ENCODE measurements at places on chromosomes 7 and 10. TPM values are rescaled to one million over a fixed set of nuclear protein-coding genes. Genes with fewer than 3 reads are reported as not detected.

Gene ERVW-1
- not detected for total RNA-seq

Gene PTF1A
- total RNA-seq, result not detected

Gene SORCS1
- not detected for total RNA-seq

Gene DPYSL4
- 5.4 TPM for total RNA-seq

Gene LIPN
- not detected for total RNA-seq

Gene CNPY1
- not detected for total RNA-seq

Gene KLF14
- total RNA-seq, result not detected

Gene TMEM270
- not detected for total RNA-seq

DNA sequence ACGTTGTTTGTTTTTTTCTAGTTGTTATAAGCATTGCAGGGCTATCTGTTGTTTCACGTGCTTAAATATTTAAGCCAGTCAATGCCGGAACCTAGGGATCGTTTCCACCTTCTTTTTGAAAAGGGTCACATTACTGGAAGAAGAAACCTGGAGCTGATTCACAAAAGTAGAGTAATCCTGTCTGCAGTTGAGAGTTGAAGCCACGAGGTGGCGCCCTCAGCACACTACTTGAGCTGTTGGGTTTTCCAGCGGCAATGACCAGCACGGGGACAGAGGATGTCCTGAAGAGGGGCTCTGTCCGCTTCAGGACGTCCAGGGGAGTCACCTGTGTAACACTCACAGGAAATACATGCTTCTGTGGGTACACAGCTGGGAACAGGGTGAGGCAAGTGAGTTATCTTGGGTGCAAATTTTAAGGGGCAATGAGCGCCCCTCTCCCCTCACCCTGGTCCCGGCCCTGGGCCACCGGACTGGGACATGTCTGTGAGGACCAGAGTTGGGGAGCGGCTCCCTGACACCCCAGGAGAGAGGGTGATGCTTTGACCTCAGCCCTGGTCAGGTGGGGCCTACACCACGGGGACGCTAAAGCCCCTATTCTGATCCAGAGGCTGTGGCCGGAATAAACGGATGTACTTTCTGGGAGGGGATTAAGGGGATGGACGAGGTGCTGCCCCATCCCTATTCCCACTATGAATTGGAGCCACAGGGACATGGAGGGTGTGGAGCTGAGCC, 26.3 kb upstream of the WDFY4 start:
- no peak overlapping the region for H3K27ac ChIP-seq
- DNase-seq, result peak; percentile 69
- H3K36me3 ChIP-seq, result no peaks in the 10 kb centered on the region
- H3K4me3 ChIP-seq, result no peak overlapping the region
- H3K4me1 ChIP-seq, result peaks cover 8% of the 10 kb centered on the region

DNA sequence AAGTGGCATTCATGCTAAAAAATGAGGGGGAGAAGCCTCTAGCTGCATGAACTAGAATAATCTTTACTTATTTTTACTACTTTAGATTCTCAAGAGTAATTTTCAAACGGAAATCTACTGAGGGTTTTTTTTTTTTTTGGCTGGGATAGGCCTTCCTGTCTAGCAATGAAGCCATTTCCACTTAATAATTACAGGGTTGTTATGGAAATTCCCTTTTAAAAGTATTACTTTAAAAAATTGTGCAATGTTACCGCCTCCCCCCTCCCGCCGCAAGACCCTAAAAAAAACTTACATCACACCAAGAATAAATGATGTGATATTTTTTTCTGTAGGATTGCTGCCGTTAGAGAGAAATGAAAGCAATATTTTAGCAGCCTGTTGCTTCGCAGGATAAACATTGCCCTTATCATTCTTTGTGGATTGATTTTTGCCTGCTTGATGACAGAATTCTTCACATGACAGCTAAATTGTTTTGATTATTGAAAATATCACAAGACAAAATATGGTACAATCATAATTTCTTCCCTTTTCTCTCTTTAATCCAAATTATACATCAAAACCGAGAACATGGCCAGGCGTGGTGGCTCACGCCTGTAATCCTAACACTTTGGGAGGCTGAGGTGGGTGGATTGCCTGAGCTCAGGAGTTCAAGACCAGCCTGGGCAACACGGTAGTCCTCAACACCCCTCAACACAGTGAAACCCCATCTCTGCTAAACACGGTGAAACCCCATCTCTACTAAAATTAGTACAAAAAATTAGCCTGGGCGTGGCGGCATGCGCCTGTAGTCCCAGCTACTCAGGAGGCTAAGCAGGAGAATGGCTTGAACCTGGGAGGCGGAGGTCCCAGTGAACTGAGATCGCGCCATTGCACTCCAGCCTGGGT, 32.8 kb downstream of the ARL4A start:
- no peaks in the 10 kb centered on the region for H3K27me3 ChIP-seq
- peak overlapping the region; percentile 33 for H3K27ac ChIP-seq
- H3K36me3 ChIP-seq, result peaks cover 11% of the 10 kb centered on the region
- no peak overlapping the region for H3K4me3 ChIP-seq
- DNase-seq, result no peak

DNA sequence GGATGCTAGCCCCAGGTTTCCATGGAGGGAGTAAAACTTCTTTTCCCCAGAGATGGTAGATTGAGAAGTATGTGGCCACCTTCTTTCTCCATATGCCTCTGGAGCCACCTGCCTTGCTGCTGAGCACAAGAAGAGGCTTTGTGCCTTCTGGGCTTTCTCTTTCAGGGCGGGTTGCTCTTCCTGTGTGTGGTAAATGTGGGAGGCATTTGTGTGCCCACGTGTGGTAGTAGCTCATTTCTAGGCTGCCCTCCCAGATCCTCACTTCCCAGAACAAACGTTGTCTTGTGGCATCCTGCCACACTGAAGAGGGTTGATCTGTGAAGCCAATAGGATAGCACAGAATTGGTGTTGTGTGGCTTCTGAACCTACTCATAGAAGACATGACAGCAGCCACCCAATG, 342.0 kb upstream of the PODXL start:
- H3K4me1 ChIP-seq, result peaks cover 3% of the 10 kb centered on the region
- H3K36me3 ChIP-seq, result no peaks in the 10 kb centered on the region
- DNase-seq, result no peak
- H3K4me3 ChIP-seq, result no peak overlapping the region
- H3K27ac ChIP-seq, result no peak overlapping the region

DNA sequence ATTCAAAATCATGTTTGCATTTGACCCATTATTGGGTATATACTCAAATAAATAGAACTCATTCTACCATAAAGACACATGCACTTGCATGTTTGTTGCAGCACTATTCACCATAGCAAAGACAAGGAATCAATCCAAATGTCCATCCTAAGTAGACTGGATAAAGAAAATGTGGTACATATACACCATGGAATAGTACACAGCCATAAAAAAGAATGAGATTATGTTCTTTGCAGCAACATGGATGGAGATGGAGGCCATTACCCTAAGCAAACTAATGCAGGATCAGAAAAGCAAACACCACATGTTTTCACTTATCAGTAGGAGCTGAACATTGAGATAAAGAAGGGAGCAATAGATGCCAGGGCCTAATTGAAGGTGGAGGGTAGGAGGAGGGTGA, 12.0 kb upstream of the HHEX start:
- no peak overlapping the region for H3K4me3 ChIP-seq
- no peaks in the 10 kb centered on the region for H3K36me3 ChIP-seq
- no peaks in the 10 kb centered on the region for H3K4me1 ChIP-seq
- no peak overlapping the region for H3K27ac ChIP-seq
- peaks cover 10% of the 10 kb centered on the region for H3K27me3 ChIP-seq

- no peaks in the 10 kb centered on the region for H3K27me3 ChIP-seq
- H3K36me3 ChIP-seq, result no peaks in the 10 kb centered on the region
- DNase-seq, result no peak
These were observed 184.3 kb upstream of the SLC26A5 start for GRCh38 chr7:103630318-103630717.

DNA sequence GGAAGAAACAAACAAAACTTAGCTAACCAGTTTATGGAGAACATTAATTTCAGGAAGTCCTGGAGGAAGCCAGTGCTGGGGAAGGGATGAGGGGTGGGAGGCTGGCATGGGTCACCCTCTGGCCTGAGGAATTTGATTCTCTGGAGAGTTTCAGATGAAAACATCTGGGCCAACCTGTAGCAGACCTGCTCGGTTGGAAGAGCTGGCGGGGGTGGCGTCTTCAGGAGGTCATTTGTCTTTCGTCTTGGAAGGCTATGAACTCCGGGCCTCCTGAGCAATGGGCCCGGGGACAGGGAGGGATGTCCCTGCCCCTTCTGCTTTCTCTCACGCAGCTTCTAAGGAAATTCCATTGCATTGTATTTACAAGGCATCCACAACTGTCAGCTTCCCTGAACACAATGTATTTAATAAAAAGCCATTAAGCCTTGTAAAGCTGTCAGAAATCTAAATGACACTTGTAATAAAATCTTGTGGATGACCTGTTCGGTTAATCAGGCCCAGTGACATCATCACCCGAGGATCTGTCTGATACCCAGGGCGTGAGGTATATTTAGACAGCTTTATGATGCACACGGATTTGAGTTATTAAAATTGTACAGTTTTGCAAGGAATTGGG, 250.5 kb downstream of the RAB11FIP2 start:
- DNase-seq, result no peak
- H3K36me3 ChIP-seq, result no peaks in the 10 kb centered on the region

GRCh38 chr10:102112210-102112817, 7.9 kb downstream of the LDB1 start:
- no peak overlapping the region for H3K27ac ChIP-seq
- DNase-seq, result no peak
- H3K27me3 ChIP-seq, result no peaks in the 10 kb centered on the region
- H3K4me3 ChIP-seq, result peak overlapping the region; percentile 76
- H3K4me1 ChIP-seq, result peaks cover 44% of the 10 kb centered on the region

DNA sequence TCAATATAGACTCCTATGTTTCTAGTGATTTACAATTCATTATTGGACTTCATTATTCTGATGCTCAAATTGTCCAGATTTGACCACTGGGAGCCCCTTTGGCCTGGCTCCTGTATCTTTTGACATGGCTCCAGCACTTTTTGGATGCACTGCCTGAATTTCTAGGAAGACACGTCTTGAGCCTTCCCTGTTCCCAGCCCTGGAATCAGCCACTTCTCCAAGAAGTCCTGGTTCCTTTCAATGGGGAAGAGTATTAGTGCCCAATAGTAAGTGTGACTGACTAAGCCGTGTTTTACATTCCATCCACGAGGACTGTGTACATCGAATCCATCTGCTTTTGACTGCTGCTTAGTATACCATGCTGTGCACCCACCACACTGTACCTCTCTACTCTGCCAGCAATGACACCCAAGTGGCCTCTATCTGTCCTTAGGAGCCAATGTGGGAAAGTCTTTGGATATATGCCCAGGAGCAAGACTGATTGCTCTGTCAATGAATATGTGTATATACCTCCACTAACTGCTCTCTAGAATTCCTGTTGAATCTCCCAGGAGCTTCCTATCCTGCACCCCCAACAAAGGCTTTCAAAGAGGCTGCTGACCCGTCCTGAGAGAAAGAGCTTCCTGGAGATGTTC, 23.2 kb upstream of the NPFFR1 start:
- no peak overlapping the region for H3K4me3 ChIP-seq
- no peaks in the 10 kb centered on the region for H3K4me1 ChIP-seq
- no peaks in the 10 kb centered on the region for H3K36me3 ChIP-seq
- H3K27ac ChIP-seq, result no peak overlapping the region
- DNase-seq, result no peak
- H3K27me3 ChIP-seq, result no peaks in the 10 kb centered on the region

DNA sequence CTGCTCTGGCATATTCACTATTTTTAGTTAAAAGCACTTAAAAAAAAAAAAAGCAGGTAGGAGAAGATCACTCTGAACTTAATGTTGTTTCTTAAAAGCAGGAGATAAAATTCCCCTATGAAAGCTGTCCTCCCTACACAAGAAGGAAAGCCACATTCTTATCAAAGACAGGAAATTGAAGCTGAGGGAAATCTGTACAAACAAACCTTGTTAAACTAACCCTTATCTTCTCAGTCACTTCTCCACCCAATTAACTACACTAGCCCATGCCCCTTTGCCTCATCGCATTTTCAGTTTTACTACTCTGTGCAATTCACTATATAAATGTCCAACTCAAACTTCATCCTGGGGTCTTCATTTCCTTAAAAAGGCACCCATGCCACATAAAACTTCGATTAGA, 2.7 kb upstream of the CDCA7L start:
- H3K4me1 ChIP-seq, result peaks cover 41% of the 10 kb centered on the region
- no peak for DNase-seq
- H3K27ac ChIP-seq, result no peak overlapping the region
- H3K4me3 ChIP-seq, result no peak overlapping the region
- H3K27me3 ChIP-seq, result peaks cover 12% of the 10 kb centered on the region
- H3K36me3 ChIP-seq, result peaks cover 3% of the 10 kb centered on the region

- peaks cover 23% of the 10 kb centered on the region for H3K27me3 ChIP-seq
- no peaks in the 10 kb centered on the region for H3K36me3 ChIP-seq
- no peak overlapping the region for H3K27ac ChIP-seq
- no peak for DNase-seq
- H3K4me3 ChIP-seq, result no peak overlapping the region
These were observed 40.6 kb downstream of the PYROXD2 start for GRCh38 chr10:98374217-98374985.

DNA sequence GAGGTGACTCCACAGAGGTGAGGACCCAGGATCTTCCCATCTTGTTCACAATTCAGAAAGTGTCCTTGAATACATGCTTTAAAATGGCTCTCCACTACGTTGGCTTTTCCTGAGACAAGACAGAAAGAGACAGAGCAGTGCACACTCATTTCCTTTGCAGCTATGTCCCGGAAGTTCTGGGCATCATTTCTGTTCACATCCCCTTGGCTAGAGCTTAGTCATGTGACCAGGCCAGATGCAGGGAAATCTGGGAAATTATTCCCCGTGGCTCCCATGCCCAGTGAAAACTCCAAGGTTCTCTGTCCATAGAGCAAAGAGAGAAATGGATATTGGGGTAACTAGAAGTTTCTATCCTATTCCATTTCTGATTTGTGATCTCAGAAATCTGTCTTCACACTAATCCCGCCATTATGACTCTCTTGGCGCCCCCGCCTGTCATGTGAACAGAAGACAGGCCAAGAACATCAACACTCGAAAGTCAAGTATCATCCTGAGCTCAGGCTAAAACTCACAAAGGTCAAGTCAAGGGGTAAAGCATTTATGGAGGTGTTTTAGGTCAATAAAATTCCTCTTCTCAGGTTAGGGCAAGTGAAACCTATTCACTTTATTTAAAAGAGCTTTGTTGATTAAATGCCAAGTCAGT, 251.4 kb upstream of the HABP2 start:
- no peaks in the 10 kb centered on the region for H3K4me1 ChIP-seq
- no peaks in the 10 kb centered on the region for H3K36me3 ChIP-seq
- H3K27ac ChIP-seq, result no peak overlapping the region
- peaks cover 11% of the 10 kb centered on the region for H3K27me3 ChIP-seq

- peaks cover 7% of the 10 kb centered on the region for H3K36me3 ChIP-seq
- H3K27ac ChIP-seq, result peak overlapping the region; percentile 53
- peaks cover 65% of the 10 kb centered on the region for H3K4me1 ChIP-seq
- no peaks in the 10 kb centered on the region for H3K27me3 ChIP-seq
- H3K4me3 ChIP-seq, result no peak overlapping the region
- peak; percentile 75 for DNase-seq
These were observed 119.7 kb downstream of the ABLIM1 start for GRCh38 chr10:114538181-114538906.

Data from activated CD4-positive, alpha-beta memory T cell treated with anti-CD3 and anti-CD28 coated beads, Interleukin-2, amount 10 ng/mL, durations not matched to agents 7 days and 5 days (primary cell).